ENCODE measurements at places on chromosomes 3 and 15.
A peak's percentile ranks its signal among the peaks of the same experiment; 100 is the strongest.

DNA sequence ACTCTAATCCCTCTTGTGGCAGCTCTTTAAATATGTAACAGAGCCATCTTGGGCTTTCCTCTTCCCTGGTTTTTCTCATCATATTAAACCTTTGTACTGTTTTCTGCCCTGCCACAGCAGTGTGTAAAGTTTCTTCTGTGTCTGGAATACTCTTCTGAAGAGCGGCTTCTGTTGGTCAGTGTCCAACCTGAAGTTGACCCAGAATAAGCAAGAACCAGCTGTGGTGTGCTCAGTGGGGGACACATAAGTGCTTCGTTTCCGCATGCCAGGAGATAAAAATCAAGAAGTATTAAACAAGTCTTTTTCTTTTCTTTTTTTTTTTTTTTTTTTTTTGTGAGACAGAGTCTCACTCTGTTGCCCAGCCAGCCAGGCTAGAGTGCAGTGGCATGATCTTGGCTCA lies 173.2 kb upstream of the CHRM5 start:
- no peak for DNase-seq

- DNase-seq: peak; percentile 58
These were observed 11.0 kb upstream of the PDCD6IP start for GRCh38 chr3:33787328-33788009.

DNA sequence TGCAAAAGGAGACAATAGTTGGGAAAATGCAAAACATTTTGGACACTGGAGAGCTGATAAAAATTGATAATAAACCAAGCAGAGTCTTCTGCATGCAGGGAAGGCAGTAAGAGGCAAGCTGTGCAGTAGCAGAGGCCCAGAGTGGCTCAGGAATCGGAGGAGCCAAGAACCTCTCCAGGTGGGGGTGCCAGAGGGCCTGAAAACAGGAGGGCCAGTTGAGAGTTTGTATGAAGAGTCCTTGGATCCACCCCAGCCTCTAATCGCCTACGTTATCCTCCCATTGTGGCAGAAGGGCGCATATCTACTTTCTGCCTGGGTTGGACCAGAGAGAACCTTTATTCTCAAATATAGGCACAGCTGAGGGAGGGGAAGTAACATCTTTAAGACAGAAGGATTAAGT lies 48.9 kb upstream of the RBP1 start:
- no peak for DNase-seq

GRCh38 chr15:99702895-99703602 lies 30.2 kb downstream of the LYSMD4 start:
- DNase-seq: no peak

- DNase-seq: no peak
These were observed 28.4 kb downstream of the CHDH start for GRCh38 chr3:53817809-53818208.

DNA sequence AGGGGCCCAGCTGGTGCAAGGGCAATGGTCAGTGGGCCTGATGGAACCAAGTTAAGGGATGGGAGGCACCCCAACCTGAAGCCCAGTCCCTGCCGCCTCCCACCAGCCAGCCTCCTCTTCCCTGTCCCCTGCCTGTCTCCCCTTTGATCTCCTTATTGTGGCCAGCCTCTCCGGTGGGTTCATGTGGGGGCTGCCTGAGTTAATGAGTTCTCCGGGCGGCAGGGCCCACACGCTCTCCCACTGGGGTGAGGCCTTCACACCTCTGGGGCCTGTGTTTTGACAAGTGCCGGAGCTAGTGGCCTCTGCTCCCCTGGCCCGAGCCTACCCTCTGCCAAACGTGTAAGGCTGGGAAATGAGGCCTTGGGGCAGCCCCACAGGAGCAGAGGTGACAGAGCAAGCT lies 7.2 kb upstream of the MESP1 start:
- no peak for DNase-seq

GRCh38 chr3:102206511-102207031 lies 228.2 kb upstream of the ZPLD1 start:
- no peak for DNase-seq

GRCh38 chr3:14914779-14915117 lies 32.6 kb upstream of the NR2C2 start:
- no peak for DNase-seq

GRCh38 chr3:53161820-53162671 lies 1.0 kb downstream of the PRKCD start:
- peak; percentile 71 for DNase-seq

Measured in nephron progenitor cell (in vitro differentiated cells).